Hepatocyte (in vitro differentiated cells): ENCODE measurements at places on chromosomes 11 and 22. TPM values are rescaled to one million over a fixed set of nuclear protein-coding genes. Genes with fewer than 3 reads are reported as not detected.

GRCh38 chr11:94907226-94907625 lies 66.1 kb downstream of the CWC15 start:
- DNase-seq, result no peak
- no peaks in the 10 kb centered on the region for H3K4me1 ChIP-seq
- H3K4me3 ChIP-seq, result no peak overlapping the region

- H3K27me3 ChIP-seq, result no peaks in the 10 kb centered on the region
- no peak for DNase-seq
- H3K4me1 ChIP-seq, result no peaks in the 10 kb centered on the region
- H3K4me3 ChIP-seq, result no peak overlapping the region
- H3K36me3 ChIP-seq, result no peaks in the 10 kb centered on the region
These were observed 45.0 kb upstream of the APOA1 start for GRCh38 chr11:116882386-116882785.

DNA sequence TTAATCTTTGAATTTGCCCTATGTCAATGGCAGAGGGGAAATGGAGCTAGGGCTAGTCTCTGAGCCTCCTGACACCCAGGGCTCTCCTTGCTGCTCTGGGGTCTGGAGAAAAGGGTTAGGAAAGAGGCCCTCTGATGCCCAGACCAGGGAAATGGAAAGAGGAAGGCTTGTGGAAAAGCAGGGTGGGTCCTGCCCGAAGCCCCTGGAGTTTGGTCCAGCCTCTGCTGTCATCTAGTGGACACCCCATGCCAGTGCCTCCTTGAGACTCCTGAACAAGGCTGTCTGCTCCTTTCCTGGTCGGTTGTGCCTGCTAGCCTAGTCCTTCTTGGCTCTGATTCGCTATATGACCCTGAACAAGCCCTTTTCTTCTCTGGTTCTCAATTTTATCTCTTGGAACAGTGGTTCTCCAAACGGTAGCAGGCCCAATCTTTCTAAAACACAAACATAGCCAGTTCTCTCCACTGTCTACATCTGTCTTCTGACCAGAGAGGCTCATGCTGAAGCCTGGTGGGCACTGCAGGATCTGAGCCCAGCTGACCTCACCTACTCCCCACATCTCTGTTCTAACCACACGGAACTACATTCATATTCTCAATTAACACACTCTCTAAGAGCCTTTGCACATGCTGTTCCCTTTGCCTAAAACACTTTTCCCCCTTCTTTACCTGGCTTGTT lies 8.8 kb upstream of the PLA2G3 start:
- H3K4me3 ChIP-seq, result no peak overlapping the region
- no peaks in the 10 kb centered on the region for H3K36me3 ChIP-seq
- H3K27me3 ChIP-seq, result no peaks in the 10 kb centered on the region
- DNase-seq, result peak; percentile 84
- H3K4me1 ChIP-seq, result peaks cover 3% of the 10 kb centered on the region

DNA sequence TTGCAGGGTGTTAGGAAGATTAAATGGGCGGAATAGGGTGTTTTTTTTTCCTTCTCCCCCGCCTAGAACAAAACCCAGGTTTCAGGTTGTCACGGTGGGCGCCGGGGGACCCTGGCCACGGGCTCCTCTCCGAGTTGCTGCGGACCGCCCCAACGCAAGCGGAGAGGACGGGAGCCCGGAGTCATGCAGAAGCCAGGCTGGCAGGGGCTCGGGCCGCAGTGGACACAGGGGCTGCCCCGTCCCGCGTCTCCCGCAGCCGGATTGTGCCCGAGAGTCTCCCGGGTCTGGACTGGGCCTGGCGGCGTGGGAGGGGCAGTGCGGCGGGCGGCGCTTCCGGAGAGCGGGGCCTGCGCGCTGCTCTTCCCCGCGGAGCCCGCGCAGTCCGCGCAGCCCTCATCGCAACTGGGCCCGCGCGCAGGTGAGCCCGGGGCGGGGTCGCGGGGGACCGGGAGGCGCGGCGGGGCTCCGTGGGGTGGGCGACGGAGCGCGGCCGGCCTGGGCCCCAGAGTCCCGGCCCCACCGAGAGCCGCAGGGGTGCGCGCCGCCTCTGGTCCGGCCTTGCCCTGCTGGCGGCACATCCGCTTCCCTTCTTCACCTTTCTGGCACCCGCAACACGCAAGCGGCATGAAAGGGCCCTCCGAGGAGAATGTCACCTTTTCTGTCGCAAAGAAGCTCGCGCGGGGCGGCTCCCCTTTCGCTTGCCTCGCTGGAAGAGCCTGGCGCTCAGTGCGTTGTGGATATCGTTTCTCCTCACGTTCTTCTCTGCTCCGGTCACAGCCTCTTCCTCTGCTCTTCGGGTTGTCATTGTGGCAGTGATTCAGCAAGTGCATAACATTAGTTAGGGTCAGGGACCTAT lies at the start of gene TIRAP:
Gene TIRAP (plus strand): TSS at position 358 of the 856 bp plus-strand sequence. CDS start 7,802 bp downstream, outside the sequence.
- no peaks in the 10 kb centered on the region for H3K36me3 ChIP-seq
- peak within 1 kb of the TSS; percentile 98 for H3K4me3 ChIP-seq
- H3K4me1 ChIP-seq, result peaks cover 12% of the 10 kb centered on the region
- DNase-seq, result peak; percentile 82
- H3K27me3 ChIP-seq, result no peaks in the 10 kb centered on the region

- peaks cover 10% of the 10 kb centered on the region for H3K4me1 ChIP-seq
- no peak for DNase-seq
- no peak overlapping the region for H3K4me3 ChIP-seq
- H3K36me3 ChIP-seq, result no peaks in the 10 kb centered on the region
- H3K27ac ChIP-seq, result no peak overlapping the region
- H3K27me3 ChIP-seq, result no peaks in the 10 kb centered on the region
These were observed 1.2 kb downstream of the AIP start for GRCh38 chr11:67483831-67484665.

- no peaks in the 10 kb centered on the region for H3K27me3 ChIP-seq
- peaks cover 13% of the 10 kb centered on the region for H3K4me1 ChIP-seq
- no peaks in the 10 kb centered on the region for H3K36me3 ChIP-seq
These were observed 26.4 kb downstream of the LRFN4 start for GRCh38 chr11:66883016-66883965.

Gene SLC43A3
- total RNA-seq, result 10.5 and 19.3 TPM in 2 replicates

- no peaks in the 10 kb centered on the region for H3K4me1 ChIP-seq
- no peak overlapping the region for H3K4me3 ChIP-seq
- no peak for DNase-seq
These were observed 52.3 kb upstream of the LMO1 start for GRCh38 chr11:8315954-8316353.

Gene RAB1B
- 87.9 and 88.4 TPM in 2 replicates for total RNA-seq

DNA sequence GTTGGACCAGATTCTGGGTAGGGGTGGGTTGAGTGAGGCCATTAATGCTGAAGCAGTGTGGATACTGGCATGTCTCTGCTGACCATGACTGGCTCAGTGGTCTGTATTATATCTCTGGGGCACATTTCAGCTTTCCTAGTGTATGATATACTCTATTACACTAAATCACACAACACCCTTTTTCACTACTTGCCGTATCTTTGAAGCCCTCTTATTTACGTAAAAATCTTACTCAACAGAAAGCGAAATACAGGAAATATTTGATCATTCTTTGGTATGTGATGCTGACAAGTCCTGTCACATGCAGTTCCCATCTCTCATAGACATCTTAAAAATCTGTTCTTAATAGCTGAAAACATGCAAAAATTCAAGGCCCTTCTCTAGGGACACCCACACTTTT lies 40.3 kb downstream of the OR5B17 start:
- no peak overlapping the region for H3K4me3 ChIP-seq
- H3K27me3 ChIP-seq, result no peaks in the 10 kb centered on the region

- no peaks in the 10 kb centered on the region for H3K4me1 ChIP-seq
- H3K36me3 ChIP-seq, result no peaks in the 10 kb centered on the region
- no peak for DNase-seq
- H3K27ac ChIP-seq, result no peak overlapping the region
- no peak overlapping the region for H3K4me3 ChIP-seq
These were observed 54.4 kb upstream of the SEZ6L start for GRCh38 chr22:26114826-26115225.
